ENCODE measurements at places on chromosomes 16 and 17. TPM values are rescaled to one million over a fixed set of nuclear protein-coding genes. Genes with fewer than 3 reads are reported as not detected.

The KRT15 gene
- 0.31 TPM for total RNA-seq

The C1QTNF8 gene
- total RNA-seq = not detected

The GSDMA gene
- total RNA-seq = 0.22 TPM

DNA sequence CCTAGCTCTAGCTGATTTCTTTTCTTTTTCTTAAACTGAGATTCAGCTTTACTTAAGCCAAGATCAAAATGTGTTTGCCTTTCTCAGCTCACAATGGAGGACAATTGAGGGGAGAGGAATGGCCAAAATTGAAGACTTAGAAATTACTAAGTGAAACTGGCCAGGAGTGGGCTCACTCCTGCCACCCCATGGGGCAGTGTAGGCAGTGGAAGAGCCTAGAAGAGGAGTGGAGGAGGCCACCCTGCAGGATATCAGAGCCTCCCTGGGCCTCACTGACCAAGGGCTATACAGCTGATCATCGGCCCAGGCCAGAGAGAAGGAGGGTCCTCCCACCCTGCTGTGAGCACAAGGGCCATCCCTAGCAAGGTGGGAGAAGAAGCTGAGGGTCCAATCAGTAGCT lies 119.8 kb downstream of the CCT6B start:
- no peaks in the 10 kb centered on the region for H3K4me1 ChIP-seq
- H3K4me3 ChIP-seq = no peak overlapping the region
- no peak overlapping the region for H3K27ac ChIP-seq
- peaks cover 4% of the 10 kb centered on the region for H3K27me3 ChIP-seq

DNA sequence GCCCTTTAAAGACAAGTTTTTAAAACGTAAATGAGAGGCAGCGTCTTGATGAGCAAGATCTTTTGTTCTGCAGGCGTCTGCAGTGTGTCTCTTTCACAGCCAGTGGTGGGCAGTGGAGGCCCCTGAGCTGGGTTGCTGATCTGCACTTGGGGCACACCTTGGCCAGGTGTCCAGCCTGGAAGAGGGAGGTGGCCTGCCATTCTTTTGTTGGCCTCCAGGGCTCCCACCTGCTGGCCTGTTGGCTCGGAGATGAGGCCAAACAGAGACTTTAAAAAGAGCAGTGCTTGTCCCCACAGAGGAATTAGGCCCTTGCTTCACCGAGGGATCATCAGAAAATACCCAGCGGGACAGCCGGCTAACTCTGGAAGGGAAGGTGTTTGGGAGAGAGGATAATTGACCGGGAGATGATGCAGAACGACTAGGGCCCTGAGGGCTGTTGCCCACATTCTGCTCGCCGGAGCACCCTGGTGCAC lies 145.9 kb upstream of the PLCG2 start:
- no peak for DNase-seq
- H3K27me3 ChIP-seq = no peaks in the 10 kb centered on the region
- peaks cover 4% of the 10 kb centered on the region for H3K36me3 ChIP-seq
- no peak overlapping the region for H3K27ac ChIP-seq
- peaks cover 51% of the 10 kb centered on the region for H3K4me1 ChIP-seq

DNA sequence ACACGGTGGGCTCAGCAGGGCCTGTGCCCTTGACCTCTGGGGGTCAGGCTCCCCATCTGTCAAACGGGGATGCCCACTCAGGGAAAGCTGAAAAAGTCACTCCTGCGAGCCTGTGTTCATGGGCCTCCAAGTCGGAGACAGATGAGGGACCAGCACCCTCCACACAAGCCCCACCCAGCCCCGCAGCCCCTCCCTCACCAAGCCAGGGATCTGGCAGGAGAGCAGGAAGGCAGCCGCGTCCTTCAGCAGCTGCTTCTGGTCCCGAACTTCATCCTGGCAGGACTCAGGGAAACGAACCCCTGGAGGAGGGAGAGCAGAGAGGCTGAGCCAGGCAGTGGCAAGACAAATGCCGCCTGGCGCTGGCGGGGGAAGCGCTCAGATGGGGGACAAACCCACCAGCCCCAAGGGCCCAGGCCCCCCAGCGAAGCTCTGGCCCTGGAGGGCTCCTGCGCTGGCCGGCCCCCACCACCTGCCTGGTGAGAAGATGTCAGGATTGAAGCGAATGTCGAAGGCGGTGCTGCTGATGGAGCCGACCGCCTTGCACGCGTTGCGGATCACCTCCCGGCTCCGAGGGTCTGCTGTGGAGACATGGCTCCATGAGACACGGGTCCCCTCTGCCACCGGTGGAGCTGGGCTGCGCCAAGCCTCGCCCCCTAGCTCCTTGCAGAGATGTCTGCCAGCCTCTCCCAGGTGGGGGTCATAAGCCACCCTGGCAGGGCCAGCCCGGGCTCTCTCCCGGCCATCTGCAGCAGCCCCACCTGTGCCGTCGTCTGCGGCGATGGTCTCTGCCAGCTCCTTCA lies 15.4 kb downstream of the CLUH start:
- H3K4me3 ChIP-seq = no peak overlapping the region
- no peaks in the 10 kb centered on the region for H3K4me1 ChIP-seq
- H3K27me3 ChIP-seq = no peaks in the 10 kb centered on the region
- peaks cover 81% of the 10 kb centered on the region for H3K36me3 ChIP-seq

GRCh38 chr17:46264456-46265198 lies 30.3 kb upstream of the LRRC37A start:
- H3K4me1 ChIP-seq = peaks cover 13% of the 10 kb centered on the region
- peaks cover 6% of the 10 kb centered on the region for H3K27me3 ChIP-seq
- no peaks in the 10 kb centered on the region for H3K36me3 ChIP-seq
- no peak overlapping the region for H3K4me3 ChIP-seq

GRCh38 chr17:1820528-1821252 lies 9.0 kb downstream of the SMYD4 start:
- H3K27me3 ChIP-seq = no peaks in the 10 kb centered on the region
- DNase-seq = peak; percentile 5
- H3K36me3 ChIP-seq = peaks cover 15% of the 10 kb centered on the region

- DNase-seq = no peak
- H3K4me3 ChIP-seq = no peak overlapping the region
These were observed 10.0 kb downstream of the DUS2 start for GRCh38 chr16:68033101-68033500.

- H3K27ac ChIP-seq = peak overlapping the region; percentile 47
- no peaks in the 10 kb centered on the region for H3K36me3 ChIP-seq
- no peaks in the 10 kb centered on the region for H3K27me3 ChIP-seq
- no peak overlapping the region for H3K4me3 ChIP-seq
These were observed 167.1 kb upstream of the ZFHX3 start for GRCh38 chr16:73214825-73215677.

DNA sequence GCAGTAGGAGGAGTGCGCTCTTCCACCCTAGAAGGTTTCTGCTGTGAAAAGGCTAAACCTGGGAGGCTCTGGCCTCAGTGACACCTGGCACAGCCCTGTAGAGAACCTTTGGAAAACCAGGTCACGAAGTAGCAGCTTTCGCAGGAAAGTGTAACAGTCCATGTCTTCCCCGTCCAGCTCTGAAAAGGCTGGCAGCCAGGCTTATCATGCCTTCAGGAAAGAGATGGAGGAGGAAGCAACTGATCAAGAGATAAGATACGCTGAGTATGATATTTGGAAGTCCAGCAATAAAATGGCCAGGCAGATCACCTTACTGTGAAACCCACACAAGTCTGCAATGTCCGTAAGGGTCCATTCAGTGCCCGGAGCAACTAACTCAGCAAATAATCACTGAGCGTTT lies 22.3 kb downstream of the TUBD1 start:
- no peak overlapping the region for H3K27ac ChIP-seq
- no peak for DNase-seq
- H3K27me3 ChIP-seq = no peaks in the 10 kb centered on the region
- H3K4me1 ChIP-seq = no peaks in the 10 kb centered on the region
- peaks cover 11% of the 10 kb centered on the region for H3K36me3 ChIP-seq
- H3K4me3 ChIP-seq = no peak overlapping the region

- peak; percentile 75 for DNase-seq
- no peaks in the 10 kb centered on the region for H3K36me3 ChIP-seq
- H3K27me3 ChIP-seq = peaks cover 2% of the 10 kb centered on the region
- peaks cover 18% of the 10 kb centered on the region for H3K4me1 ChIP-seq
These were observed 51.2 kb downstream of the RMI2 start for GRCh38 chr16:11396241-11397048.

DNA sequence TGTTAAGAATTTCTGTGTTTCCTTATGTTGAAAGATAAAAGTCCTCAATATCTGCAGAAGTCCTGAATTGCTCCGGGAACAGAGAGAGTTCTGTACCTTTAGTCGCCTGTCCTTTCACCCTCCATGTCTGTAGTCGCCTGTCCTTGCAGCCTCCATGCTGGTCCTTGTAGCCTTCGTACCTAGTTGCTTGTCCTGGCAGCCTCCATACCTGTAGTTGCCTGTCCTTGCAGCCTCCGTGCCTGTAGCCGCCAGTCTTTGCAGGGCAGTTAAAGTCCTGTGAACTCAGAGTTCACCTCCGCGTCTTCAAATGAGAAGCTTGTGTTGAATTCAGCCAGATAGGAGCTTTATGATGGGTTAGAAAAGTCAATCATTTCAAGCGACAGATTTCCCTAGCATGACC lies 19.5 kb upstream of the ITGAX start:
- no peaks in the 10 kb centered on the region for H3K4me1 ChIP-seq
- no peaks in the 10 kb centered on the region for H3K36me3 ChIP-seq
- no peak overlapping the region for H3K4me3 ChIP-seq
- H3K27ac ChIP-seq = no peak overlapping the region

DNA sequence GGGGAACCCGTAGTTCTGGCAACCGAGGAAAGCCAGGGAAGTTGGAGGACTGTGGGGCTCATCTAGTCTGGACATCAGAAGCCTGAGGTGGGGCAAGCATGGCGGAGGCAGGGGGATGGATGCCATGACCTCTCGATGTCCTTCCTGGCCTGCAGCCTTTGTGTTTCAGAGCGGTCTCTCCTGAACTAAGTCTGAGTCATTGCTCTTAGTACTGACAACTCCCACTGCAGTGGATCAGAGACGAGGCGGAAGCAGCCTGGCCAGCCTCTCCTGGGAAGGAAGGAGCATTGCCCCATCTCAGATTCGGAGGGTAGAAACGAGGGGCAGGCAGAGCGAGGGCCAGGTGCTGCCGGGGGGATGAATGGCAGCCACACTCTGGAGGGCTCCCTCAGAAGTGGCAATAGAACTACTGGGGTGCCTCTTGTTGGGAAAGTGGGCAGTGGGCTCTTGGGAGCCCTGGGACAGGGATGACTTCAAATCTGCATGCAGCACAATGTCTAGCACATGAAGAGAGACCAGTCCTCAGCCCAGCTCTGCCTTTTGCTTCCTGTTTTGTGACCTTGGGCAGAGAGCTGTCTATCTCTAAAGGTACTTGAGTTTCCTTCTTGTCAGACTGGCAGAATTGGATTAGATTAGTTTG lies 3.6 kb upstream of the STAC2 start:
- peaks cover 30% of the 10 kb centered on the region for H3K4me1 ChIP-seq
- peaks cover 48% of the 10 kb centered on the region for H3K27me3 ChIP-seq
- H3K36me3 ChIP-seq = no peaks in the 10 kb centered on the region
- DNase-seq = no peak
- H3K4me3 ChIP-seq = no peak overlapping the region
